ENCODE measurements at places on chromosomes 3 and 15. TPM values are rescaled to one million over a fixed set of nuclear protein-coding genes. Genes with fewer than 3 reads are reported as not detected.
A peak's percentile ranks its signal among the peaks of the same experiment; 100 is the strongest.

MRPL46 gene
- total RNA-seq: 12.0 TPM

ZPLD1 gene
- total RNA-seq: not detected

LCTL gene
- not detected for total RNA-seq

TMEM266 gene
- total RNA-seq: not detected

EPHB1 gene
- 4.2 TPM for total RNA-seq

VIPR1 gene
- total RNA-seq: not detected

- DNase-seq: no peak
Observed at GRCh38 chr15:75720297-75720696, 7.6 kb upstream of the CSPG4 start.

DNA sequence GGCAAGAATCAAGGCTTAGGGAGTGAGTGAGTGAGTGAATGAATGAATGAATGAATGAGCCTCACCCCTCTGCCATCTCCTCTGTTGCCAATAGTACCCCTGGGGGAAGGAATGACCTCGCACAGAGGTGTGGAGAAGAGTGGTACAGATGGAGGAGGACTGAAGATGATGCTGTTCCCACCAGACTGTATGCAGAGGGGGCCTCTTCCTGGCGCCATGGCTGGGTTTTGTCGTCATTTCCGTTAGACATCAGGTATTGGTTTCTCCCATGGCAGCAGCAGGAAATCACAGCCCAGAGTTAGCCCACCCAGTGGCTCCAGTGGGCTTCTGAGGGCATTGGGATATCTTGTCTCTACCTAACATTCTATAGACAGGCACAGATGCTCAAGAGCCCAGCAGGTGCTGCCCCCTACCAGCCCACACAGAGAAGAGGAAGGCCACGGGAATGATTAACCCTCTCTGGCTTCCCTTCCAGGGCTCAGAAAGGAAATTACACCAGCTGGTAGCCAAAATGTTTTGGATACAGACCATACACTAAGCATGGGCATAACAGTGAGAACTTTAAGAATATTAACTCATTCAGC, 109.8 kb upstream of the SLC6A11 start:
- DNase-seq: no peak

DNA sequence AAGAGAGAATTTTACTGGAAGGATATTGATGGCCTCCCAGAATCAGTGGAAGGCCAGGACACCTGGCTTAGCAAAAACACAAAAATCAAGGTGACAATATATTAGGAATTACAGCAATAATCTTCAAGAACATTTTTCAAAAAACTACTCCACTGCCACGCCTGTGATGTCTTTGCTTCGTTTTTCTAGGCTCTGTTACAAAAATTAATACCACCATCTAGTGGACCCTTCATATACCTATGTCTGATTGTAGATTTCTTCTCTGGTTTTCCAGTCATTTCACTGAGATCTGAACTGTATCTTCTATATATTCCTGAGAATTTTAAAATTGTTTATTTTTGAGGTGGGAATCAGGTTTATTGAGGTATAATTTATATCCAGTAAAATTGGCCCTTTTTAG, 5.6 kb upstream of the SLC33A1 start:
- DNase-seq: peak; percentile 44

- no peak for DNase-seq
Observed at GRCh38 chr15:86657305-86657704, 577.6 kb downstream of the AGBL1 start.

- no peak for DNase-seq
Observed at GRCh38 chr3:105785803-105786202, 83.0 kb downstream of the CBLB start.

- DNase-seq: no peak
Observed at GRCh38 chr3:2041931-2042330, 56.7 kb upstream of the CNTN4 start.

DNA sequence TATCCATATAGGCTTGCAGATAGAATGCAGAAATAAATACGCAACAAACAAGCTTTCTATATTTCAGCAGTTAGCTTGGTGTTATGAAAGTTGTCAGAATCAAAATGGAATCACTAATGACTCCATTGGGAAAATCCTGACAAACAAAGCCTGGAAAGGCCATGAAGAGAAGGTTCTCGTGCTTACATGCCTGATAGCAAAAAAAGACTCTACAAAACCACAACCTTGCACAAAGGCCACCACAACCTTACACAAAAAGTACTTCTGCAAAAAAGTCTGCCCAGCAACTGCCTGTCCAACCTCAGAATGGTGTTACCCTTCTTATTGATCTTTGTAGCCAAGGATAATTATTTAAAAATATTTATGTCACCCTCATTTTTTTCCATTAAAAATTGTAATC, 14.4 kb upstream of the PLSCR1 start:
- DNase-seq: no peak

GRCh38 chr3:107260207-107260606, 117.0 kb upstream of the CCDC54 start:
- DNase-seq: no peak

- peak; percentile 76 for DNase-seq
Observed at GRCh38 chr3:66138336-66139313, 82.2 kb upstream of the SLC25A26 start.

- DNase-seq: no peak
Observed at GRCh38 chr15:100018191-100018590, 285.0 kb upstream of the LYSMD4 start.

Measured in lung microvascular endothelial cell (primary cell).